SK-N-SH treated with all-trans-retinoic acid at 6 μM for 48 hours (cell line): ENCODE measurements at places on chromosomes 13 and 19.
A peak's percentile ranks its signal among the peaks of the same experiment; 100 is the strongest.

GRCh38 chr13:73001971-73002370 is 56.8 kb upstream of the KLF5 start:
- ATAC-seq, result no peak

GRCh38 chr13:83839146-83839545 is 43.1 kb downstream of the SLITRK1 start:
- ATAC-seq, result no peak

DNA sequence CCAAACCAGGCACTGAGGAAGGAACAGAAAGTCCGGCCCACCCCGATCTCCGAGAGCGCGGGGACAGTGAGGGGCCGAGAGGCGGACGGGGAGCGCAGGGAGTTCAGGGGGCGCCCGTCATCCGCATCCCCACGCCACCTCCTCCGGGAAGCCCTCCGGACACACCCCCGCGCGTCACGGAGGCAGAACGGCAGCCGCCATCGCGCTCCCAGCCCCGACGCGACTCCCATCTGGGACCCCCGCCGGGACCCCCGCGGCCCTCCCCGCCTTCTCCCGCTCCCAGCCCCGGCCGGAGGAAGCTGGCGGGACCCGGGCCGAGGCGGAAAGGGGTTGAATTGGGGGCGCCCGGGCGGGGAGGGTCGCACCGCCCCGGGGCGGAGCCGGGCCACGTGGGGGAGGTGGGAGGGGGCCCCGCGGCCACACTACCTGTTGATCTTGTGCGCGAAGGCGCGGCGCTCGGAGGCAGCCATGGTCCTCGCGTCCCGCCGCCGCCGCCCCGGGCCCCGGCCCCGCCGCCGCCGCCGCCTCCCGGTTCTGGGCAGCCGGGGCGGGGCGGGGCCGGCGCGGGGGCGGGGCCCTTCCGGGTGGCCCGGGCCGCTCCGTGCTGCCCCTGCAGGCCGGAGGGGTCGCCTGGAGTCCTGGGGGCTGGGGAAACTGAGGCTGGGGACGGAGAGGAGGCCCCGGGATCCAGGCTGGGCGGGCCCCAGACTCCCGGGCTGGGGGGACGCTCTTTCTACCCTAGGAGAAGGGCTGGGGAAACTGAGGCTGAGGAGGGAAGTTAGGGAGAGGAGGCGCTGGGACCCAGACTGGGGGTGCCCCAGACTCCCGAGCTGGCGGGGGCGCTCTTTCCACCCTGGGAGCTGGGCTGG is at the start of gene DOCK6:
Gene DOCK6, minus strand, starts transcription at position 554 of the 869 bp plus-strand sequence. Its CDS starts 84 bp downstream, at position 470.
- peak; percentile 64 for ATAC-seq

DNA sequence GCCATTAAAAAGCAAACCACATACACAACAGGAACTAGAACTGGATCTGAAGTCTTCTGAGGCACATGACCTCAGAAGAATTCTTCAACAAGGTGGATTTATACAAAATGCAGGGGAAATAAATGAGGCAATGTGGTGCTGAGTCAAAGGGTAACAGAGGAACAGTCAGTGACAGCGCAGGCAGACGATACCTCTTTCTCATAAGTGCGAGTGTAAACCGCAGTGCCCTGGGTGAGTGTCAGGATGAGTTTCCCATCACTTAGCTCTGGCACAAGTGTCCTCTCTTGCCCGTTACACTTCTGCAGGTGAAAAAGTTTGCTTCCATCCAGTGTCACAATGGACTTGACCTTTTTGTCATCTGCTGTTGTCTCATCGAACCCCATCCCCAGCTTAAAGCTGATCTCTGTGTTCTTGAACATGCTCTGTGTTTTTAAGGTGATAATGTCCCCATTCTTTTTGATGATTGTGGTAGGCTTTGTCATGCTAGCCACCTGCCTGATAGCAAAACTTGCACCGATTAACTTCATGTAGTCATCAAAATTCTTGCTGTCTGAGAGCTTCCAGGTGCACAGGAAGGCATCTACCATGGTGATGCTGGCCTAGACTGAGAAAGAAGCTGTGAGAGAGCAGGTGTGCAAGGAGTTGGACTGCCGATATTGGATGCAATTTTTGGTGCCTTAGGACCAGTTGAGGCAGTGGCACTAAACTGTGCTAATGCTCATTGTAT is 97.3 kb downstream of the AKAP11 start:
- no peak for ATAC-seq

- no peak for ATAC-seq
These were observed 101.4 kb downstream of the STK24 start for GRCh38 chr13:98475522-98475921.

DNA sequence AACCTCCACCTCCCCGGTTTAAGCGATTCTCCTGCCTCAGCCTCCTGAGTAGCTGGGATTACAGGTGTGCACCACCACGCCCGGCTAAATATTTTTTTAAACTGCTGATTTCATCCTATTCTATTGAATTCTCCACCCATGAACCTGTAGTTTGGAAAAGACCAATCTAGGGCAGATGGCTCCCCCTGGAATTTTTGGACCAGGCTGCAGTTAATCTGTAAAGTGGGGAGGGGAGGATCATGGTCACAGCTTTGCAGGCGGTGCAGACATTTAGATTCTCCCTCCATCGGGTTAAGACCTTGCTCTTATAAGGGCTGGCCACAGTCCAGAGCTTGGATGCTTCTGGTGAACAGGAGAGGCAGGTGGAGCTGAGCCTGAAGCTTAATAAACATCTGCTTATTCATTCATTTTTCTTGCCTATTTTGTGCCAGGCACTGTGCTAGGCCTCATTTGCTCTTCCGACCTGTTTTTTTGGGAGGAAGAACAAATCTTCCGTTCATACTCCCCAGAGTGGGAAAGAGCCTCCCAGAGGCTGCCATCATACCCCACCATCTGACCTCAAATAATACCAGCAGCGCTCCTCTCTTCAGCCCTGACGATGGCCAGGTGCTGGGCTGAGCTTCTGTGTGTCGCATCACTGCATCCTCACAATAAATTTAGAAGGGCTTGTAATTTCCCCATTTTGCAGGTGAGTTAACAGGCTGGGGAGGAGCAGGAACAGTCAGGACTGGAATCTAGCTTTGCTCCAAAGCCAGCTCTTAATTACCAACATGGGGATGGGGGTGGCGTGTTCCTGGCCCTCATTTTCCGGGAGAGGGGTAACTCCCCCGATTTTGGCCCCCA is 902 bp upstream of the CCDC106 start:
- ATAC-seq, result no peak

DNA sequence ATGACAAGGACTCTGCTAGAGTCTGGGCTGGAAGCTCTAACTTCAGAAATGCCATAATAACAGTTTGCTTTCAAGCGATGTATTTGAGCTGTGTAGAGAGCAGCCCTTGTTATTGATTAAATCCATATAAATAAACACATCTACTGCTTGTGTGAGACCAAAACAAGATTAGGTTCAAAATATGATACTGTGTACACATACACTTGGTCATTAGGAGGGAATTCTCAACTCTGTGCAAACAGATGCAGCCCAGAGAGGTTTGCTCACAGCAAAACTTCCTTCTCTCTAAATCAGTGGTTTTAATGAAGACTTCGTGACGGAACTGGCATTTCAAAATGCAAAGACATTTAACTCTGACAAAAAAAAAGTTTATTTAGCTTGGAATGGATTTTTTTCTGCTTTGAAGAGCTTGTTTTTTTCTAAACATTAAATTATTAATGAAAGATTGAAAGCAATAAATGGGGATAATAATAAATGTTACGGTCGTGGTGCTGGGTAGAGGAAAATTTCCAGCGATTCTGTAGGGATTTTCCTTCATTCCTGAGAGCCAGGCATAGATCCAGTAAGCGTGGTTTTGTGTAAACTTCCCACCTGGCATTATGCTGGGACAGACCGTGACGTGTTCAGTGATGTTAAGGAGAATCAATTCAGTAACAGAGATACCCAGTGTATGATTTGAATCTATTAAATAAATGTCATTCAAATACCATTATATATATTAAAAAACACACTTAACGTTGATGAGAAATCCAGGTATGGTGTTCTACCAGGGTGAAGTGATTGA is 213.7 kb downstream of the TEX29 start:
- ATAC-seq, result no peak

- no peak for ATAC-seq
These were observed 78.2 kb upstream of the TNFSF11 start for GRCh38 chr13:42495751-42496150.

DNA sequence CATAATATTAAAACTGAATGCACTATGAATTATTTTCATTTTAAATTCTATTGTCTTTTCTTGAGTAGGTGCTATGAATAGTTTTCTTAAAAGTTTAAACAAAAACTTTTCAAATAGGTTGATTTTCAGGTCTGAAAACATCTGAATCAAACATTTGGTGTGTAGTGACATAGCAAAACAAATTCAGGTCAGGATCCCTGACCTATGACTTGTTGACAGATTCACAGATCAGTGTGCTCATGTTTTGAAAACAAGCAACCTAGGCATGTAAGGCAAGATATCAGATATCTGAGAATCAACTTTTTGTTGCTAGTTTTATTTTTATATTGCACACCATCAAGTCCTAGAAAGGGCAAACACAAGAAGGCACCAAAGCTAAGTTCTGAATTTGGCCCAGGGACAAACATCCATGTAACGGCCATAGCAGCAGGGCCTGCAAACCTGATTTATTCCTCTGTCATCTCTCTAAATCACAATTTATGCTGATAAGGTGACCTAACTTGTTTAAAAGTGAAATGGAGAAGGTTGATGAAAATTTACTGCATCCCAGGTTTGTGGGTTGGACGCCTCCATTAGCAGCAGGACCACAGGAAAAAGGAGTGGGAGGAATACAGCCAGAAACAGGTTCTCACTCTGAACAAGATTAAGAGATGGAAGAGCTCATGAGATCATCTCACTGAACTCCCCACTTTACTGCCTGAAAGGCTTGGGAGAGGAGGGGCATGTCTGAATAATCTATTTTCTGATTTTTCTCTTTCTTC is 337.7 kb downstream of the KCNRG start:
- ATAC-seq, result no peak

- no peak for ATAC-seq
These were observed 59.1 kb upstream of the RNF113B start for GRCh38 chr13:98236197-98236596.

- no peak for ATAC-seq
These were observed 1405.0 kb downstream of the OLFM4 start for GRCh38 chr13:54433493-54434206.

GRCh38 chr19:13987101-13987890 is 18.8 kb downstream of the RFX1 start:
- ATAC-seq, result no peak

GRCh38 chr13:36981156-36981743 is 17.9 kb downstream of the ALG5 start:
- ATAC-seq, result peak; percentile 79

DNA sequence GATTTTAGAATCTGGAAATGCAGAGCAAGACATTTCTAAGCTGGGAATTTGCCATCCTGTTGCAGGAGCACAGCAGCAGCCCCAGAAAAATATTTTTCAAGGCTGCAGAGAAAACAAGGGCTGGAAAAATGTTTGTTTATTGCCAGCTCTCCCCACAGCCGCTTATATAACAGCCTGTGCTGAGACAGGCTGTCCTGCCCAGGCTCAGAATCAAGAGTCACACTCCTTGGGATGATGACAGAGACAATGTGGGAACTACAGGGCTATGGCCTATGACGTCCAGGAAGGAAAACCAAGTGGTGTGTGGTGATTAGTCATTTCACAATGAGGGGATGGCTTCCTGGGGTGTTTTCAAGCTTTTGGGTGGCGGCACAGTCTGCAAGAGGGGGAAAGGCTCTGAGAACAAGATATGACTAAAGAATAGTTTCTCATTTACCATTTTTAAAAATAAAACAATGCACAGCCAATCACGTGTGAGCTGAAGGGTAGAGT is 136.3 kb upstream of the SERP2 start:
- ATAC-seq, result peak; percentile 62

GRCh38 chr13:61765181-61765742 is 349.6 kb upstream of the PCDH20 start:
- no peak for ATAC-seq

- no peak for ATAC-seq
These were observed 29.7 kb downstream of the LATS2 start for GRCh38 chr13:21031594-21032275.

DNA sequence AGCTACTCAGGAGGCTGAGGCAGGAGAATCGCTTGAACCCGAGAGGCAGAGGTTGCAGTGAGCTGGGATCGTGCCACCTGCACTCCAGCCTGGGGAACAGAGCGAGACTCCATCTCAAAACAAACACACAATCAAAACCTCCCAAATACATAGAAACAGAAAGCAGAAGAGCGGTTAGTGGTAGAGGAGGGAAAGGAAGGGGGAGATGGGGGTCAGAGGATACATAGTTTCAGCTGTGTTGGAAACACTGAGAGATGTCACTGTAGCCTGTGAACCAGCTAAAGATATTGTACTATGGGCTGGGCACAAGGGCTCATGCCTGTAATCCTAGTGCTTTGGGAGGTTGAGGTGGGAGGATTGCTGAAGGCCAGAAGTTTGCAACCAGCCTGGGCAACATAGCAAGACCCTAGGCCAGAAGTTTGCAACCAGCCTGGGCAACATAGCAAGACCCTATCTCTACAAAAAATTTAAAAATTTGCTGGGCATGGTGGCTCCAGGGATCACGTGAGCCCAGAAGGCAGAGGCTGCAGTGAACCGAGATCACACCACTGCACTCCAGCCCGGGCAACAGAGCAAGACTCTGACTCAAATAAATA is 49.9 kb downstream of the GNG7 start:
- ATAC-seq, result no peak

DNA sequence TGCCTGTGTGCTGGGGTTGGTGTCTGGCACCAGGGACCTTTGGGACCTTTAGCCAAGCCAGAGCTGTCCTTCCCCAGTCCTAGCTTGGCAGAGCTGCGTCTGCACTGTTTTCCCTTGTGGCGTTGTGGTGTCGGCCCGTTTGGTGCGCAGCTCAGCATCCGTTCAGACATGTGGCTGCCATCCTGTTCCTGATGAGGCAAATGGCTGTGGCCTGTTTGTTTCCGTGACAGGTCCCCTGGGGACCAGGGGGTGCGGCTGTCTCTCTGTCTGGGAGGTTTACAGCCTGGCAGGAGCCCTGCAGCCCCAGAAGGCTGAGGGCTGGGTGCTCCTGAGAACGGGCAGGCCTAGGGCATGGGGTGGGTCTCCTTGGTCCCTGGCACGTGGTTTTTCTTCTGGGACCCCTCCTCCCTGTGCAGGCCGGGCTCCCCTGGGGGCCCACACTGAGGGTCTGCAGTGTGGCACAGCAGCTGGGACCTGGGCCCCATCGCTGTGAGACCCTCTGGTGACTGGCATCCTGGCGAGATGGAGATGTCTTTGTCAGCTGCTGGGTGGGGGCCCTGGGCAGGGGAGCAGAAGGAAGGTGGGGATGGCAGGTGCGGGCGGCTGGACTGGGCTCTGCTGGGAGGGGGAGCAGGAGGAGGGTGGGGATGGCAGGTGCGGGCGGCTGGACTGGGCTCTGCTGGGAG is 4.0 kb downstream of the SPPL2B start:
- no peak for ATAC-seq

DNA sequence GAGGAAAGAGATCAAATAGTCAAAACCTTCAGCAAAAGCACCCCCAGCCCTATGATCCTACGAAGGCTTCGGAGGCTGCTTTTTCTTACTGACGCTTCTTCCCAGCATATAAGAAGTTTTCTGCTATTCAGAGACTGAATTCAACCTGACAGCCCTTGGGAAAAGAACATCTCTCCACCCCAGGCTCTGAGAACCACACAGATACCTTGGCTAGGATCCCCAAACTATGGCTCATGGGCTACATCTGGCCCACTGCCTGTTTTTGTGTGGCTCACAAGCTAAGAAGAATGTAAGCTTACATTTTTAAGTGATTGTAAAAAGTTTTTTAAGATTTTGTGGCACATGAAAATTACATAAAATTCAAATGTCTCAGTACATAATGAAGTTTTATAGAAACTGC is 3.0 kb downstream of the SLC15A1 start:
- ATAC-seq, result peak; percentile 39; the same call in 2 of the 3 replicates
